ENCODE measurements at places on chromosomes 3 and 15.

DNA sequence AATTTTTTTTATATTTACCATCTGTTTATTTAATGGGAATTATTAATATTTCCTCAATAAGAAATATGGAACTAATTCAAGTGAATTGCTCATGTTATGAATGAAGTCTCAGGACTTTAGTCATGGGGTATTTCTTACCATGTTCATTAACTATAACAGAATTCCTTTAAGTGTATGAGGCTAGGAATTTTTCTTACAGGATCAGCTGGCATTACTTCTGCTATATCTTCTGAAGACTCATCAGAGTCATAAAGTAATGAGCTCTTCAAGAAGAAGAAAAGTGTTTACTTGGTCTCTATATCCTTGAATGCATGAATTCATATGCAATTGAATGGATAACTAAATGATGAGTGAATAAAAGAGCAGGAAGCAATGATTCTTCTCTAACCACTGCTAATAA is 486.8 kb upstream of the THBS1 start:
- no peak for DNase-seq

DNA sequence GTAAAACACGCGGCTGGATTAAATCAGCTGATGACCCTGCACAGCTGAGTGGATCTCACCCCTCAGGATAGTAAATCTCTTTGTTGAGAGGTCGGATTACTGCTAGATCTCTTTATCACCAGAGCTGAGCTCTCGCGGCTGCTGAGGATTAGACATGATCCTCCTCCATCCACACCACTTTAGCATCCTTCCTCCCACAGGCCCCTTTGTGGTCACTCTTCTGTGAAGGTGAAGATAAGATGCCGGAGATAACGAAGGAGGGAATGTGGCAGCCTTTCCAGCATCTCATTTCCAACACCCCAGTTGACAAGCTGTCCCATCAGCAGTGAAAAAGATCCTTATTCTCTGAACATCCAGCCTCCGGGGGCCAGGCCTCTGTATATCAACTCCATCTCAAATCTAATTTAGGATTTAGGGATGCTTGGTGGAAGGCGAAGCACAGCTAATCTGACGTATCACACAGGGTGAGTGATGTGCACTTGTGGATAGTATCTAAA is 47.5 kb upstream of the SELENOK start:
- no peak for DNase-seq

GRCh38 chr15:25406846-25407245 is 32.0 kb downstream of the UBE3A start:
- DNase-seq, result no peak

GRCh38 chr3:123159926-123160635 is 41.7 kb upstream of the SEC22A start:
- no peak for DNase-seq

DNA sequence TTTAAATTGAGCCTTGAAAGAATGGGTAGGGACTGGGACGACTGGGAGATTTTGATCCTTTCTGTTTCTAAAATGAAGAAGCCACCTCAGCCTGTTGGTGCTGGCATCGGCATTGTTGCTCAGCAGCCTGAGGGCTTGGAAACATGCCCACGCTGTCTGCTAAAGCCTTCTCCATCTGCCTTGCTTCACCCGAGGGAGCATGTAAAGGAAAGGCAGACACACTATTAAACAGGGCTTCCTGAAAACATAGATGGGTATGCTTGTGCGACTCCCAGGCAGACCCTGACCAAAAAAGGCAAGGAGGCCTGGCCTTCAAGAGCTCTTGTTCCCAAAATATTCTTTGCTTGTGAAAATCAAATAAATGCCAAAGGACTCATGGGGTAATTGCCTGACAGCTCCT is 84.2 kb upstream of the SLC4A7 start:
- no peak for DNase-seq

- DNase-seq, result no peak
Measured at GRCh38 chr15:94225616-94226015, 5.7 kb upstream of the MCTP2 start.

DNA sequence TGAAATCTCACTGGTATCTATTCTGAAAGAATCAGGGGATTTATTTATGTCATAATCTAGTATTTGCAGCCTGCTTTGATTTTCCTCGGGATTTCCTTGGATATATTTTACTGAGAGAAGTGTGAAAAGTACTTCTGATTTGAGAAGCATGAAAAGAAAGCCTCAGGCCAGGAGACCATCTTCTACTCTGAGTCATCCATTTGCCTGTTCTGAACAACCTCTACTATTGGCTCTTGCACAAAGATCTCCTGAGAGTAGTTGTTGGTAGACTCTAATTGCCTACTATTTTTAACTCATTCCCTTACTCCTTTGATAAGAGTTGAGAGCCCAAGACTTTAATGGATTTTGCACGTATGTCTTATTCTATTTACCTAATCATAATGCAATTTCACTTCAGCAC is 318.9 kb downstream of the BCHE start:
- DNase-seq, result no peak

- DNase-seq, result no peak
Measured at GRCh38 chr3:73557986-73558726, 66.6 kb downstream of the PDZRN3 start.

- DNase-seq, result no peak
Measured at GRCh38 chr15:27058939-27059338, 88.0 kb downstream of the GABRG3 start.

DNA sequence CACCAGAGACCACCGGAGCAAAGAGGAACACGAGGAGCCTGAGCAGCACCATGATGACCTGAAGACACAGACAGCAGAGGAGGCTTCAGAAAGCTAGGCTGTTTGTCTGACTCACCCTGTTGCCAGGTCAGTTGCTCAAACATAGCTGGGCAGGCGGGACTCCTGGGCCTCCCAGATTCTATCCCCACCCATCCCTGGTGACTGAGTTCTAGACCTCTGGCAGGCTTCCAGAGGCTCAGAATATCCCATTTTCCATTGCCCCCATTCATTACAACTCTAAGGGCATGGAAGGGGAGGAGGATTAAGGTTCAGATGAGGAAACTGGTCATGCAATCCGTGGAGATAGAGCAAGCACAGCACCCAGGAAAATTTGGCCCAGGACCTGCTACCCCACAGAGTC is at the start of gene CDHR4:
CDHR4 (minus strand) TSS at position 113 of the 400 bp plus-strand sequence; CDS start at position 52, 61 bp downstream.
- DNase-seq, result no peak

DNA sequence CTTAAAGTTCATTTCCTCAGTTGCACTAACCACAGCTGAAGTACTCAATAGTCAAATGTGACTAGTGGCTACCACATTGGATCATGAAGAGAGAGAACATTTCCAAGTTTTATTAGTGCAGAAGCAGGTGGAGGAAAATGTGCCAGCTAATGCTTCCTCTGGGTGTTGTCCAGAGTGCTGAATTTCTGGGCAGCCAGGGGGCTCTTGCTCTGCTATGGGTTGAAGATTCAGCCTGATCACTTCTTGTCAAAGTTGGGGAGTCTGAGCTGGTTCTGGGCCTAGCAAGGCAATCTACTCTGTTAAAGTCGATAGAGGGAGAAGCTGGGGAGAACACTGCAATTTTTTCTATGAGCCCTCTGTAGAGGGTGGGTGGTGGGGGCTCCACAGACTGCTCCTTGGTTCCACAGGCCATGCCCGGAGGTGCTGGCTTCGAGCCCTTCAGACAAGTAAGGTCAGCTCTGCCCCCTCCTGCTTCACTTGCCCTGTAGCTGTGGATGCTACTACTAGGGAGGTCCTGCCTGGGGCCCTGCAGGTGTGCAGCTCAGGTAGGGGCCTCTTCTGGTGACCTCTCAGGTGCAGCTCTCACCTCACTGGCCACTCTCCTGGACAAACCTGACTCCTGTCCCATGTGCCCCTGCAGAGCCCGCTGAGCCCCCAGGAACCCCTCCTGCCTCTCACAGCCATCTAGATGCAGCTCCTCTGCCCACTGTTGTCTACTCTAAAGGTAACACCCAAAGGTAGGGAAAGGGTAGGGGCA is 8.2 kb downstream of the ALG3 start:
- no peak for DNase-seq

GRCh38 chr3:10532939-10533736 is 27.8 kb upstream of the ATP2B2 start:
- peak; percentile 9 for DNase-seq

All from stimulated activated CD8-positive, alpha-beta memory T cell treated with anti-CD3 and anti-CD28 coated beads, Interleukin-4, amount 100 ng/mL, for 48 hours (primary cell).